Ecto neural progenitor cell (in vitro differentiated cells): ENCODE measurements at places on chromosomes 1 and 21.

DNA sequence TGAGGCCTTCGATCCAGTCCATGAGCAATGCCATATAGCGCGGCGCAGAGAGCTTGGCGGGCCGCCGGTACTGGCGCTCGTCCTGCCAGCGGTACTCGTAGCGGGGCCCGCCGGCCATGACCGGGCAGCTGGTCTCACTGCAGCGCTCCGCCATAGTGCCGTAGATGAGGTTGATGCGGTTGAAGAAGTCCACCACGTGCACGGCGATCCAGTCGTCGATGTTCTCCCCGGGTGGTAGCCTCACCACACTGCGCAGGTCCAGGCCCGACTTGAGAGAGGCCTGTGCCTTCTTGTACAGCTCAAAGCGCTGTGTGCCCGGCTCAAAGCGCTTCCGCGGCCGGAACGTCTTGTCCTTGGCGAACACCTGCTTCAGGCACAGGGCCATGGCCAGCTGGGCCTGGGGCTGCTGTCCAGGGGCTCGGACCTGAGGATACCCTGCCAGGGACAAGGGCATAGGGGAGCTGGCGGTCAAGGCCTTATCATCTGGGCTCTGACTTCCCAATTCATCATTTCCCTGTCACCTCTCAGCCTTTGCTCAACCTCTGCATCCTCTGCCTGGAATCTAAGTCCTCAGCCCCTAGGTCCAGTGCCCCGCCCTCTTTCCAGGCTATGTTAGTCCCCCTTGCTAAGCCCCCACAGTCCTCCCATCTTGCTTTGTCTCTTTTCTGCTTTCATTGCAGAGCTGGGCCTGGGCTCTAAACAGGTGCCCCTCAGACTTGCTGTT is 3.5 kb downstream of the MOB3C start:
- DNase-seq, result no peak

DNA sequence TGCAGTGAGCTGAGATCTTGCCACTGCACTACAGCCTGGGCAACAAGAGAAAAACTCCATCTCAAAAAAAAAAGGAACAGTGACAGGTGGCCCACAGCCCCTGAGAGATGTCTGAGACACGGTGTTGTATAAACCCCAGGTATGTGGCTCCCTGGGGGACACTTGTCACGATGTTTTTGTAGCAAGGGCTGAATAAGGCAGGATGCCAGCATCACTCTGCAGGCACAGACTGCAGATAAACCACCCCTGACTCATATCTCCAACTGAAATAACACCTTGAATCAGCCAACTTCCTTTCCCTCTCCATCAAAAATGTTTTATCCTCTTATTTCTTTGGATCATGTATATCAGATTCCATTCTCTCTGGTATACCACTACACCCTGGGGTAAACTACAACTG is 52.5 kb downstream of the NMNAT2 start:
- DNase-seq, result no peak

GRCh38 chr1:207309745-207310273 is 11.7 kb upstream of the CD55 start:
- DNase-seq, result no peak

DNA sequence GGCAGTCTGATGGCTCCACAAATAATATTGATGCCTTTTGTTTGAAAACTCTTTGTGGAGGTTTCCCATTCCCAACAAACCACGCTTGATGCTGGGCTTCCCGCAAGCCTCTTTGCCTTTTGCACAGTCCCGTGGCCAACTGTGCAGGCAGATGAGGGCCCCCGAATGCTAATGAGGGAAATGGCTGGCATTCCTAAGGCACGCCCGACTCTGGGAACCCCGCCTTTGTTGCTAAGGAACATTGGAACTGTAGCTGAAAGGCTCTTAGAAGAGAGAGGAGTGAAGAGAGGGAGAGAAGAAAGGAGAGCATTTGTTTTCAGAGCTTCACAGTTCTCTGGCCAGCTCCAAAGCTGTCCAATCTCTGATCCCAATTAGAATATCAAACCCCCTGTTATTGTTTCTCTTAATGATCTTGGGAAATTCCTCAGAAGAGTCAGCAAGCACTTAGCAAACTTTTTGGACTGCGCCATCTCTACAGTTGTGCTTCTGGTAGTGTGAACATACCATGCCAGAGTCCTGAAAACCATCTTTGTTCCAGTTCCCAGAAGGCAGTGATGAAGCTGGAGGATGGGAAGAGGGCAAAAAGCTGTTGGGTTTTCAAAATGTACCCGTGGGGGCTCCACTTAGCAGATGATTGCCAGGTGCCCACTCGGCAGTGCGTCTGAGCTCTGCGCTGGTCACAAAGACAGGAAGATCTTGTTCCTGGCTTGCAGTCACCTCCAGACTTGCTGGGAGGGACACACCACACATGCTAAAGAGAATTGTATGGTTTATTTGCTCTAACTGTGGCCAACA is 60.1 kb upstream of the CYP2J2 start:
- DNase-seq, result no peak

DNA sequence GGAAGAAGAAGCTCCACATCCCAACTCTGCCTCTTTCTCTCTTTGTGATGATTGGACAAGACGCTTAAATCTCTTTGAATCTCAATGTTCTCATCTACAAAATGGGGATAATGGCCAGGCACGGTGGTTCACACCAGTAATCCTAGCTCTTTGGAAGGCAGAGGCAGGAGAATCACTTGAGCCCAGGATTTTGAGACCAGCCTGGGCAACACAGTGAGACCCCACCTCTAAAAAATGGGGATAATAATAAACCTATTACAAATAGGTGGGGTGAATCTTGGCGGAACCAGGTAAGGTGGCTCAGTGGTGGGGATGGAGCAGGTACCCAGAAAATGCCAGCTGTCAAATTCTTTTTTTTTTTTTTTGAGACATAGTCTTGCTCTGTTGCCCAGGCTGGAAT is 29.4 kb upstream of the ARHGEF10L start:
- DNase-seq, result no peak

GRCh38 chr1:37596182-37596667 is 488 bp upstream of the GNL2 start:
- DNase-seq, result no peak

DNA sequence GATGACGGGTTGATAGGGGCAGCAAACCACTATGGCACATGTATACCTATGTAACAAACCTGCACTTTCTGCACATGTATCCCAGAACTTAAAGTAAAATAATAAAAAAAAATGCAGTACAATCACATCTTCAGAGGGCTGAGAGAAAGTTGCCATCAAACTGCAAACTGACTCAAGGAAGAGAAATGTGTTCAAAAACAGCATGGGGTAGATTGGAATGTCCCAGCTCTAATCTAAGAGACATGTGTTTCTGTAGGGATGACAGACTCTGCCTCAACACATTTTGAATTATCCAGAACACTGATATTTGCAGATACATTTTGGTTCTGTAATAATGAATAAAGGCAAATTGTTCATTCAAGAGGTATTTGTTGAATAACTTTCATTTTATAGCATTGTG is 171.2 kb upstream of the RUNX1 start:
- DNase-seq, result no peak

GRCh38 chr1:168835176-168835575 is 106.2 kb upstream of the DPT start:
- no peak for DNase-seq

- DNase-seq, result no peak
These were observed 42.9 kb downstream of the HLX start for GRCh38 chr1:220921971-220922635.

DNA sequence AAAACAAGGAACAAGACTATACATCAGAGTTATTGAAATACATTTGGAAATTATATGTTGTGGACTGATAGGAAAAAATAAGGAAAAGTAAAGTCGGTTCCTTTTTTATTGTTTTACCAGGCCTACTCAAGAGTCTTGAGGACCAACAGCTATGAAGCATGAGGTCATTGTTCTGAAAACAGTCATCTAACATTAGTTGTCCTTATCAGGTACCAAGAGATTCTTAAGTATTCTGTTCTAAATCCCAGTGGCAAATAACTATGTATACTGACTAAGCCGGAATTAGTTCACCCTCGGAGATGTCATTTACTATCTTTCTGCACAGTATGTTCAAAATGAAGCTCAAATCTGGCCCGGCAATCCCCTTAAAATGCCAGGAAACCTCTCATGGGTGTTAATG is 585 bp downstream of the ADGRL4 start:
- DNase-seq, result no peak

DNA sequence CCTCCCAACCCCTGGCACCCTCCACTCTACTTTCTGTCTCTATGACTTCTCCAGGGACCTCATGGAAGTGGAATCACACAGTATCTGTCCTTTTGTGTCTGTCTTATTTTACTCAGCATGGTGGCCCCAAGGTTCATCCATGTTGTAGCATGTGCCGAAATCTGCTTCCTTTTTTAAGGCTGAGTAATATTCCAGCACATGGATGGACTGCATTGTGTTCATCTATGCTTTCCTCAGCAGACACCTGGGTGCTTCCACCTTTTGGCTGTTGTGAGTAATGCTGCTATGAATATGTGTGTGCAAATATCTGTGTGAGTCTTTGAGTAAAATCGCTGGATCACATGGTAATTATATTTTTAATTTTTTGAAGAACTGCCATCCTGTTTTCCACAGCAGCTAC is 1.6 kb upstream of the PFKL start:
- DNase-seq, result no peak

GRCh38 chr1:56904663-56905397 is 50.2 kb downstream of the C8A start:
- DNase-seq, result no peak

DNA sequence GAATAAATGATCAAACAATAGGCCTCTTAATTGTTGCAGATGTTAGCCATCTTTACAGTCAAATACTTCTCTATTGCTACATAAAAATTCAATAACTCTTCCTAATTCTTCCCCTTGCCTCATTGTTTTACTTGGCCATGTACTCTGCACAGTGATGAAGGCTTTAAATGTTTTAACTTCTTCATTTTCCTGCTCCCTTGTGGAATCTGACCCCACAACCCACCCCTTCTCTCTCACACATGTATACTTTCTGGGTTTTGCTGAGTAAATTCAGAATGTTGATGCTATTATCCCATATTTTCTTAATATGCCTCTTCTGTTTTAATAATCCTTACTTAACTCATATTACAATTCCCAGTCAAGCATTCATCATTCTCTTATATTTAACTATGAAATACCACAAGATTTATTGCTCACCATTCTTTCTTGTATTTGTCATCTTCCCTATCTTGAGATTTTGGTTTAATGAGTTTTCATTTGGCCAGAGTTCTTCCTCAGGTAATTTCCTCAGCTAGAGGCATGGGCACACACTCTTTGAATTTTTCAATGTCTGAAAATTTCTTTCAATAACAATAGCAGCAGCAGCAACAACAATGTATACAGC is 327.8 kb upstream of the USP24 start:
- DNase-seq, result no peak

DNA sequence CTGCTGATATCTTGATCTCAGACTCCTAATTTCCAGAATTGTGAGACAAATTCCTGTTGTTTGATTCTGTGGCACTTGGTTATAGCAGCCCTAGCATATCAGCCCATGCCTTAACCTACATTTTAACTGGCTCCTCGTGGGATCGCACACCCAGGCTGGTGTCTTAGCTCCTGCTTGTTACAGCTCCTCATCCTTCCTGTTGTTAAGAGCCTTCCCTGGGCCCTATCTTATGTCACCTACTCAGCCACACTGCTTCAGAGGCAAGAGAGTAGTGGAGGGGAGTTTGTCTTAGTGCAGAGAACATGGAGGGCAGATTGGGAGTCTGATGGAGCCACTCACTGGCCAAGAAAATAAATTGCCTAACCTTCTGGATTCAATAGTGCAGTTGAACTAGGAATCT is 131.0 kb downstream of the ROR1 start:
- DNase-seq, result no peak

- DNase-seq, result no peak
These were observed 34.3 kb upstream of the SLC16A1 start for GRCh38 chr1:112990271-112990670.

- DNase-seq, result no peak
These were observed 5.0 kb downstream of the HPDL start for GRCh38 chr1:45331436-45332345.

- DNase-seq, result no peak
These were observed 111.3 kb downstream of the RPS6KC1 start for GRCh38 chr1:213162338-213162737.

DNA sequence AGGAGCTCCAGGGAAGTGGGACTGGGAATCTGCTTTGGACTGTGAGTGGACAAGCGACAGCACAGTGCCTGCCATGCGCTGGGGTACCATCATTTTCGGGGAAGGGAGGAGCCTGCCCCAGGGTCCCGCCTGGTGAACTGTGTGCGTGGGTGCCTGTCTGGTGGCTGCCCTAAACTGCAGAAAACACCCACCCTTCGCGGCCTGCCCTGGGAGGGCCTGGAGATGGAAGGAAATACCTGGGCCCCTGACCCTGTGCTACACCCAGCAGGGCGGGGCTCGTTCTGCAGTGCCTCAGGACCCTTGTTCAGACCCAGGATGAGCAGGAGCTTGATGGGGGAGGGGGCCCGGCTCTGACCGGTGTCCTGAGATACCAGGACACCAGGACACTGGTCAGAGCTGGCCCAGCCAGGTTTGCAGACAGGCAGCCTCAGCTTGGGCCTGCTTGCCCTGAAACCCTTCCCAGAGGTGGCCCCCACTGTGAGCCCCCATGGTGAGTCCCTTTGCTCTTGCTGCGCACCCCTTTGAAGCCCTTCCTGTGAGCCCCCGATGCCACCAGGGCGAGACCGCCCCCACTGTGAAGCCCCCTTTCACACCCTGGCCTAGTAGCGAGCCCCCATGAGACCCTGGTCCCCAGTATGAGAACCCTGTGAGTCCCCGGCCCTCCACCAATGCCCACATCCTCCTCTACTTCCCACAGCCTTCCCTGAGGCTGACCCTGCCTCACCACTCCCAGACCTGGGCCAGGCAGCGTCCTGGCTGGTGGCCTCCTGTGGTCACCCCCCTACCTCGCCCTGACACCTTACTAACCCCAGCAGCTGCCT is 2.6 kb downstream of the GJC2 start:
- DNase-seq, result no peak

DNA sequence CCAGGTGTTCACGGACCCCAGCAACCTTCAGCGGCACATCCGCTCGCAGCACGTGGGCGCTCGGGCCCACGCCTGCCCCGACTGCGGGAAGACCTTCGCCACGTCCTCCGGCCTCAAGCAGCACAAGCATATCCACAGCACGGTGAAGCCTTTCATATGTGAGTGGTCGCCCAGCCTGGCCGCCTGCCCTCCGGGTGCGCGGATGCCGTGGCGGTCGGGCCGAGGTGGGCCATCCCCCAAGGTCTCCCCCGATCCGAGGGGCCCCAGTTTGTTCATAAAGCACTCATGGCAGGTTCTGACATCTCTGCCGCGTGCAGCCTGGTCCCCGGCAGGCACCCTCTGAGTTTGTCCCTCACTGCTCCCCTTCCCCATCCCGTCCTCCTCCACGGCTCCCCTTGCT is 49.0 kb upstream of the ARHGEF16 start:
- DNase-seq, result no peak
